ENCODE measurements at places on chromosomes 11 and 22.
A peak's percentile ranks its signal among the peaks of the same experiment; 100 is the strongest.

DNA sequence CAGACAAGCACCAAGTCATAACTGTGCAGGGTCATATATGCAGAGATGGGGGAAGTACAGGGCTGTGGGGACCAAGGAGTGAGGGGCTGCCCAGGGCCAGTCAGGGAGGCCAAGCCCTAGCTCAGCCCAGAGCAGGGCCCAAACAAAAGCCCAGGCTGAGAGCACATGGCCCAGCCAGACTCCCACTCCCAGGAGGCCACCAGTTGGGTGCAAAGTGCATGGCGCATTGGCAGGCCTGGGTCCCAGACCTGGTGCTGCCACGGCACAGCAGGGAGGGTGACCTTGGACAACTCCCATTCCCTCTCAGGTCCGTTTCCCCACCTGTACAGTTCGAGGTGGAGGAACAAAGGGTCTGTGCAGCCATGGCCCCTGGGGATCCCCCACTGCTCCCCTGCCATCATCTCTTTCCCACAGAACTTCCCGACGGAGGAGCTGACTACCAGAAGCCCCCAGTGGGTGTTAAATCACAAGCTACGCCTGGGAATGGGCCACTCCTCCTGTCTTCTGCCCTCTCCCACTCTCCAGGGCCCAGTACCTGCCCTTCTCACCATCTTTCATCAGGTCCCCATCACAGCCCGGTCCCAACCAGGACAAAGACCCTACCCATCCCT lies 608 bp downstream of the NIPSNAP1 start:
- no peaks in the 10 kb centered on the region for H3K27me3 ChIP-seq
- H3K36me3 ChIP-seq, result peaks cover 5% of the 10 kb centered on the region
- H3K4me3 ChIP-seq, result peak overlapping the region; percentile 50

GRCh38 chr11:115188188-115188897 lies 315.9 kb downstream of the CADM1 start:
- H3K27ac ChIP-seq, result no peak overlapping the region
- H3K4me1 ChIP-seq, result no peaks in the 10 kb centered on the region
- DNase-seq, result no peak
- H3K27me3 ChIP-seq, result no peaks in the 10 kb centered on the region

DNA sequence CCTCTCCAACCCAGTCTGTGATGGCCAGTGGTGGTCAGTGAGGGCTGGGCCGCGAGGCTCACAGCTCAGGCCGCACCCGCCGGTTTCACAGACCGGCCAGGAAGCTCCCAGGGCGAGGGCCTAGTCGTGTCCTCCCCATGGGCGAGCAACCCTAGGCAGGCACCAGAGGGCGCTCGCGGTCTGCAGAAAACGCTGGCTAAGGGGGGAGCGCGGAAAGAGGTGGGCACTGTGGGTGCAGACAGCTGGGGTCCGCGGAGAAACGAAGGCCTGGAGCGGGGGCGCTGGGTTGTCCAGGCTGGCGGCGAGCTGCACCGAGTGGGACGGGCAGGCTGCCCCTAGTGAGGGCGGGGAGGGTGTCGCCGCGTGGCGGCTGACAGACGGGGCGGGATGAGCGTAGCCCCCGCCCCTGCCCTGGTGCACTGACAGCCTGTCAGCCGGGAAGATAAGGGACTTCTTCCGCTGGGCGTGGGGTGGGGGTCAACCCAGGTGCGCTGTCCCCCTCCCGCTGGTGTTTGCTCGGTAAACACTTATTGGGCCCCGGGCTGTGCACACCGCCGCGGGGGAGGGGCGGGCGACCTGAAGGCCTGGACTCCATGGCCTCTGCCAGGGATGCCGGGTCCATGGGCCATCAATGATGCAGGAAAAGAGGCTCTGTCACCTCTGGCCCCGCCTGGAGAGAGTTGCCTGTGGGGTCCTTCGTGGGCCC lies 7.5 kb downstream of the GP1BB start:
- H3K4me3 ChIP-seq, result peak overlapping the region; percentile 52
- no peaks in the 10 kb centered on the region for H3K27me3 ChIP-seq
- no peak overlapping the region for H3K27ac ChIP-seq
- peak; percentile 90 for DNase-seq

DNA sequence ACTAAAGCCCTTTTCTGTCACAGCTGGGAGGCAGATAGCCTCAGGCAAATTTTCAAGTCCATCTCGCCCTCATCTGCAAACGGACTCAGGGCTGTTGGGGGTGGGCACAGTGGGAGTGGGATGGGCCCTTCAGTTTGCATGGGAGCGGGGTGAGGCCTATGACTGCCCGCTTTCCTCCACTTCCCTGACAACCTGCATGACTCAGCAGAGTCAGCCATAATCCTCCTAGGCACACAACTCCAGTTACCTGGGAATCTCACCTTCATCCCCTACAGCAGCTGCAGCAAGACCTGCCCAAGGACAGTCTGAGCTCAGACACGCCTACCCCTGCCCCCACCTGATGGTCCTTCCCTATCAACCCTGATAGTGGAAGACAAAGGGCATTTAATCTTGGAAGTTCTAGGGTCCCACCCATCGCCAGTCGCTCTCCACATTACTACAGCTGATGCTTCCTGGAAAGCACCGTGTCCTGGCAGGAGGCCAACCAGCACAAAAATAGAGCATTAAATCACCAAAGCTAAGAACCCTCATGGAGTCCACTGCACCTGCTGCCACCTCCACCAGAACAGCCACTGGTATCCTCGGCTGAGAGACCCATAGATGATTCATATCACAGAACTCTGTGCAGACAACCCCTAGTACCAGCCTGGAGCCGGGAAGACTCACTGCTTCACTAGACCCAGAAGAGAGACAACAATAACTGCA lies 319.3 kb downstream of the DCDC1 start:
- H3K27ac ChIP-seq, result no peak overlapping the region
- no peaks in the 10 kb centered on the region for H3K36me3 ChIP-seq
- no peaks in the 10 kb centered on the region for H3K4me1 ChIP-seq
- H3K27me3 ChIP-seq, result no peaks in the 10 kb centered on the region
- no peak overlapping the region for H3K4me3 ChIP-seq
- no peak for DNase-seq

- H3K27ac ChIP-seq, result no peak overlapping the region
- no peaks in the 10 kb centered on the region for H3K4me1 ChIP-seq
- H3K36me3 ChIP-seq, result peaks cover 3% of the 10 kb centered on the region
- DNase-seq, result no peak
- no peak overlapping the region for H3K4me3 ChIP-seq
These were observed 35.1 kb downstream of the AP1B1 start for GRCh38 chr22:29353286-29353685.

DNA sequence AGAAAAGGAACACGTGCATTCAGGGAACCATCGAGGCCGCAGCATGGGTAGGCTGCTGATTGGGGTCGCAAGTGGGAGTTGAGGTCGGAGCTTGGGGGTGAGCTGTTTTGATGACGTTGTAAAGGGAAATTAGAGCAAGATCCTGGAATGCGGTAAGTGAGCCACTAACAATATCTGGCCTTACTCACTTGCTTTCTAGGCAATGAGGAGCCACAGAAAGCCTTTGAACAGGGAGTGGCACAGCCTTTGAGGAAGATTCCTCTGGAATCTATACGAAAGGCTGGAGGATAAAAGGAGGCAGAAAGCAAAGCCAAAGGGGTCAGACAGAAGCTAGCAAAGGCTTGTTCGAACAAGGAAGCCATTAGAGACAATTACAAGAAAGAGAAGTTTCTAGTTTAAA lies 197.5 kb downstream of the LARGE1 start:
- H3K4me1 ChIP-seq, result no peaks in the 10 kb centered on the region
- no peak overlapping the region for H3K4me3 ChIP-seq
- H3K36me3 ChIP-seq, result no peaks in the 10 kb centered on the region
- no peak for DNase-seq

DNA sequence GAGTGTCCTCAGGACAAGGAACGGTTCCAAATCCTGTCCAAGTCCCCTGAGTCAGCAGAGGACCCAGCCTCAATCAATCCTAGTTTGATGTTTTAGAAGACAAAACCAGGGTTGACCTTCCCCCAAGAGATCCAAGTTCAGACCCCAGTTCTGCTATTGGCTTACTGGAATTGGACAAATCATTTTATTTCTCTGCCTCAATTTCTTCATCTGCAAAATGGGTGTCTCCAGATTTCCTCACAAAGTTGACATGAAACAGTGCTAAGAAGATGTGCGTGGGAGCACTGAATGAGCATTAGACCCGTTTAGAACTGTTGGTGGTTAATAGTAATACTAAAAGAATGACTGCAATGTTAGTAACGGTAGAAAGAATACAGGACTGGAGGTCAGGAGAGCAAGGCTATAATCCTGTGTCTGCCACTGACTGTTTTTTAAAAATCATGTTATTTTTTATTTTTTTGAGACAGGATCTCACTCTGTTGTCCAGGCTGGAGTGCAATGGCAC lies 32.8 kb upstream of the SCUBE1 start:
- no peak overlapping the region for H3K4me3 ChIP-seq
- no peak overlapping the region for H3K27ac ChIP-seq

GRCh38 chr22:47053726-47054141 lies 291.3 kb downstream of the TBC1D22A start:
- no peaks in the 10 kb centered on the region for H3K27me3 ChIP-seq
- H3K36me3 ChIP-seq, result no peaks in the 10 kb centered on the region
- peak overlapping the region; percentile 8 for H3K27ac ChIP-seq
- H3K4me1 ChIP-seq, result no peaks in the 10 kb centered on the region
- no peak overlapping the region for H3K4me3 ChIP-seq

- H3K4me3 ChIP-seq, result no peak overlapping the region
- no peak for DNase-seq
- peaks cover 4% of the 10 kb centered on the region for H3K4me1 ChIP-seq
These were observed 9.8 kb downstream of the RELT start for GRCh38 chr11:73386016-73386415.

- no peak overlapping the region for H3K4me3 ChIP-seq
- H3K4me1 ChIP-seq, result no peaks in the 10 kb centered on the region
- H3K36me3 ChIP-seq, result no peaks in the 10 kb centered on the region
- H3K27ac ChIP-seq, result peak overlapping the region; percentile 48
- no peaks in the 10 kb centered on the region for H3K27me3 ChIP-seq
- no peak for DNase-seq
These were observed 32.4 kb upstream of the NAV2 start for GRCh38 chr11:19679952-19680828.

Data from Caco-2 (cell line).